ENCODE measurements at places on chromosomes 2 and 18.

DNA sequence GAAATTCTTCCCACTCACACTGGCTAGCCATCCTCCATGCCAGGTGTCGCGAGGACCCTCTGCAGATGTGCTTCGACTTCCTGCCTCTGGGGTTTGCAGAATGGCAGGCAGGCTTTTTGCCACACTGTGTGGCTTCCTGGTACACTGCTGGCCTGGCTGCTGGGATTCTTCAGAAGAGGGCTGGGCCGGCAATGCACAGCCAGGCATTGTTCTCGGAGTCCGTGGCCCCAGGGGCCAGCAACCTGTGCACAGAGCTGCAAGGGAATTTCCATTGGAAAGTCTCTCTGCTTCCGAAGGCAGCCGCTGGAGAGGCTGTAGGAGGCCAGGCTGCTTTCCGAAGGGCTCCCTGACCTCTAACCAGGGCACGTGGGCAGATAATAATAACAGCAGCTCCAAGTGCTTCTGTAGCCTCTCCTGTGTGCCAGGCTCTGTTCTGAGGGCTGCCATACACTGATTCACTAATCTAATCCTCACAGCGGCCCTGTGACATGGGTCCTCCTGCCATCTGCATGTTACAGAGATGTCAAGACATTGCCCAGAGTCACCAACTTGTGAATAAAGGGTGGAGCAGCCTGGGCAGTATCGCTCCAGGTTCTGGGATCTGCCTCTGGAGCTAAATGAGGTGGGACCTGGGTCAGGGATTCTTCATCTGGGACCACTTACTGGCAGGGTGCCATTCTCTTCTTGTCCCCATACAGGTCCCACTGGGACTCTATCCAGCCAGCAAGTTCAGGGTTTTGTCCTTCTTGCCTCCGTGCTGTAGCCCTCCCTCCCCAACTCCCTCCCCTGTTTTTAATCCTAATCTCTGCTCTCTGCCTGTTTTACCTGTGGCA is 5.0 kb downstream of the LDLRAD4 start:
- DNase-seq: no peak

- DNase-seq: no peak
These were observed 64.5 kb downstream of the LYPD1 start for GRCh38 chr2:132605236-132606180.

- no peak for DNase-seq
These were observed 74.2 kb downstream of the VIT start for GRCh38 chr2:36770542-36771287.

- no peak for DNase-seq
These were observed 9.4 kb upstream of the EPG5 start for GRCh38 chr18:45976566-45976965.

DNA sequence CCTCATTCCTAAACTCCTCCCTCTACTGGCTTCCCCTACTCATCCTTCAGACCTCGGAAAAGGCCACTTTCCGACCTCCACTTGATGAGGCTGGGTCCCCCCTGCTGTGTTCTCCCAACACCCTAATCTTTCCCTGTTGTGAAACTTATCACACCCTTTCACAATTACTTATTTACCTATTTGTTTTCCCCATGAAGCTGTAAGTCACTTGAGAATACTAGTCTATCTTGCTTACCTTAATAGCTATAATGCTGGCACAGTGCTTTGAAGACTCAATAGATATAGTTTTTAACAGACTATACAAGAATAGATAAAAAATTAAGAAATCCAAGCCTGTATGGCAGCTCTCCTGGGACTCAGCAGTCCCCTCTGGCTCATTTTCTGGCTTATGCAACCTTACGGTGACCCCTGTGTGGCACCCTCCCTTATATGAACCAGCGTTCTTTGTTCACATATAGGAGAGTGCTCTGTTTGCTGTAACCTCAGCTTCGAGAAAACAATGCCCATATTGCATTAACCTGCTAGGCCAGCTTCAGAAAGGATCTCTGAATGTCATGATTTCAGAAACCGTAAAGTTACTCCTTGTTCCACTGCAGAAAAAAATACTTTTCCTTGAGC is 220.4 kb upstream of the PKDCC start:
- DNase-seq: no peak

- DNase-seq: no peak
These were observed 200.3 kb downstream of the PRKCE start for GRCh38 chr2:45851576-45852304.

DNA sequence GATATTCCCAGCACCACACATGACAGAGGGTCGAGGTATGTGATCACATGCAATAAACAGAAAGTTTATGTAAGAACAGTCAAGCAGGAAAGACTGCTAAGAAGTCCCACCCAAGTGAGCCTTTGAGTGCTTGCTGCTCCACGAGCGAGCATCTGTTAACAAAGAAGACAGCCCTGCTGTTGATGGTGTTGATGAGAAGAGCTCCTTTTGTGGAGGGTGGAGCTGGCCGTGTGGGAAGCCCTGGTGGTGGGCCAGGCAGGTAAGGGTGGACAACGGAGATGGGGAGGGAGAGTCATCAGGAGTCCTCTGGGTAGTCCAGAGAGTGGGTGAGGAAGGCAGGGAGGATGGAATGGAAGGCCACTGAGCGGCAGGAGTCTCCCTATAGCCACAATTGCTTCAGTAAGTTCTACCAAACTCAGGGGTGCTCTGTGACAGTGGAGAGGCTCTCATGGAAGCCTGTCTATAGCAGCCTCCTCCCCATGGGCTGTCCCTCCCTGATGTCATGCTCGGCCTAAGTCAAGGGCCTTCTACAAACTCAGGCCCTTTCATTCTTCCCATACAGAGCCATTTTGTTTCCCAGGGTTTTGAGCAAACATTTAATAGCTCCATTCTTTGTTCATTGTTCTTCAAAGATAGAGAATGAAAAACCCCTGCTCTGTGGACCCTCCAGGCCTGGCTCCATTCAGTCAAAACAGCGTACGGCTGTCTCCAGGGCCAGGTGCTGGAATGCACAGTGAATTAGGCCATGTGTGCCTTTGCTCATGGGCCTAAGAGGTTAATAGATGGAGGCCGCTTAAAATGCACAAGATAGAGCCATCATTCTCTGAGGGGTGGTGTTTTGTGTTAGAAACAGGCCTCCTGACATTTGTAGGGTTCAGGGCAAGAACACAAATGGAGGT is 494.2 kb upstream of the RAB6C start:
- DNase-seq: no peak

DNA sequence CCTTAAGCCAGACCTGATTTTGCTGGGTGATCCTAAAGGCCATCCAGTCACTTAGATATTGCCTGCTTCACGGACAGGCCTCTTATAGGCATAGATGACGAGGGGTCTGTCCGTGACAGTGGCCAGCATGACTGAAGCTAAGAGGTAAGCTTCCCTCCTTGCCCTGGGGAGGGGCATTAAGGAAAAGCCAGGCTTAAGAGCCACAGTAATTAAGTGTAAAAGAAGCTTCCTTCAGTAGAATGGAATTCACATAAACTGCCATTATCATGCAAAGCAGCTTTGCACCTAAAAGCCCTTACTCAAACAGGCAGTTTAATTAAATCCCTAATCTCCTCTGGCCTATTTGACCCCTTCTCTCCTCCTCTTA is 99.4 kb upstream of the PKDCC start:
- no peak for DNase-seq

DNA sequence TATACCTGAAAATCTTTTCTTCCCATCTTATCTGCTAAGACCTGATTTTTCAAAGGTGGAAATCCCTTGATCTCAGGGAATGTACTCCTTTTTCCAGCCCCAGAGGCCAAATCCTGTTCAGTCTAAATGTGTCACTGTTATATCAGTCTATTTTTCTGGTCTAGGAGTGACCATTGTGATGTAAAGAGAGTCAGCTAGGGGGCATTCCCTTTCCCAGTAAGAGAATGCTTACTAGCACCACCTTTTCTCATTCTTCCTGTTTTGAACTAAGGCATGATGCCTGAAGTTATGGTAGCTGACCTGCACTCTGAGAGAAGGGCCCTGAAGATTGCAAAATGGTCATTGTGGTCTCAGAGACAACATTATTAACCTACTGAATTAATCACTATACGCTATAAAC is 124.1 kb upstream of the XIRP2 start:
- no peak for DNase-seq

DNA sequence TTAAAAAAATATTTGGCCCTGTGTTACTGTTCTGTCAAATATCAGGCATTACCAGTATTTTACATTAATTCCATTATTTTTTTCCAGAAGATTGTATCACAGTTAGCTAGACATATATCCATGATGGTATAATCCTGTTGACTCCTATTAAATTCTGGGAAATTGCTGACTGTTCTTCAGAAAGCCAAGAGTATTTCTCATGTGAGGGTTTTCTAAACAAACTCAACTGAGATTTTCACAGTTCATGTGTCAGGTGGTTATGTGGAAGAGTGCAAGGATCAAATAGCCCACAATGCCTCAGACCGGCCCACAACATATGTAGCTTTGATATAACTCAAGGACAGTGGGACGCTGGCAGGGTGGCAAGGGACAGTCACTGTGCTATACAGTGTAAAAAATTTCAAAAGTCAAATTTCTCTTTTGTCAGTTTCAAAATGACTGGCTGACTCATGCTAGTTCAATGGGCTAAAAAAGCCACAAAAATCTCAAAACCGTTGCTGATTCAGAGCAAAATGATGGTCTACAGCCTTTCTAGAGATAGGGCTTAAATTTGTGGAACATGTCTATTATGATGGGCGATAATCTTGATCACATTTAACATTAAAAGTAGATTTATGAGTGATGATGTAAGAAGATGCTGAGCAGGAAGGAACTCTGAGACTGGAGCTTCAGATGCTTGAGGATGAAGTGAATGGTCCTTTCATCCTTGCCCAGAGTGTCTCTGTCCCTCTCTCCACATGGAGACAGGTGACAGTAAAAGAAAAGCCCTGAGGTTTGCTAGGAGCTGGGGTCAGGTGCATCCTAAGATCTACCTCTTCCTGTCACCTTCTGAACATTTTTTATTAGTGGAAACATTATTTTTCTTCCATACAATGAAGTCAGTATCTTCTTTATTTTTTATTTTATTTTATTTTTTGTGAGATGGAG is 175.8 kb upstream of the PIEZO2 start:
- DNase-seq: no peak

DNA sequence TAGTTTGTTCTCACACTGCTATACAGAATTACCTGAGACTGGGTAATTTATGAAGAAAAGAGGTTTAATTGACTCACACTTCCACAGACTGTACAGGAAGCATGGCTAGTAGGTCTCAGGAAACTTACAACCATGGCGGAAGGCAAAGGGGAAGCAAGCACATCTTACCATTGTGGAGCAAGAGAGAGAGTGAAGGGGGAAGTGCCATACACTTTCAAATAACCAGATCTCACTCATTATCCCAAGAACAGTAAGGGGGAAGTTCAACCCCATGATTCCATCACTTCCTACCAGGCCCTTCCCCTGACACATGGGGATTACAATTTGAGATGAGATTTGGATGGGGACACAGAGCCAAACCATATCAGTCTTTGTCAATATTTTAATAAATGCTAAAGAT is 5.0 kb upstream of the CRYGB start:
- no peak for DNase-seq

GRCh38 chr18:48026216-48026615 is 95.8 kb upstream of the SMAD2 start:
- no peak for DNase-seq

GRCh38 chr2:112646102-112646719 is 472 bp downstream of the SLC20A1 start:
- DNase-seq: no peak

DNA sequence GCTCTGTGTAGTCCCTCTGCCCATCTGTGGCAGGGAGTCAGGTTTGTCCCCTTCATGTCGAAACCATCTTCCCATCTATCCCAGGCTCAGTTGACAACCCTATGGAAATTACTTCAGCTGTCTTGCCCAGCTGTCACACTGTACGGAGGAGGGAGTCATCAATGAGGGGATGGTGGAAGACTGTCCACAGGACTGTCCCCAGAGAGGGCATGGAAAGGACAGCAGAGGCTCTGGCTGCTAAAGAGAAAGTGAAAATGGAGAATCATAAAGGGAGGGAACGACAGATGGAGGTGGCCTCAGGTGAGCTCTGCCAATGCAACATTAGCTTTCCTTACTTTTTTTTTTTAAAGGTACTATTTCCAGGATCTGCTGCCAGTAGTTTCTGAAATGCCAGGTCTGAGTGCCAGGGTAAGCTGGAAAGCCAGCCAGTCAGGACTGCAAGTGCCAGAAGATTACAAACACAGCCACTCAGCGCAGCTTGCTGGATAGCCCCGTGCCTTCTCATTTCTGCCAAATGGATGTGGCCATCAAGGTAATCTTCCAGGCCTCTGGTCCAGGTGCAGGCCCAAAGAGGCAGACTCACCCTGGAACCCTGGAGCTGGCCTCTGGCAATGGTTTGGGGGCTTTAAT is 192.8 kb downstream of the AGPS start:
- DNase-seq: no peak

DNA sequence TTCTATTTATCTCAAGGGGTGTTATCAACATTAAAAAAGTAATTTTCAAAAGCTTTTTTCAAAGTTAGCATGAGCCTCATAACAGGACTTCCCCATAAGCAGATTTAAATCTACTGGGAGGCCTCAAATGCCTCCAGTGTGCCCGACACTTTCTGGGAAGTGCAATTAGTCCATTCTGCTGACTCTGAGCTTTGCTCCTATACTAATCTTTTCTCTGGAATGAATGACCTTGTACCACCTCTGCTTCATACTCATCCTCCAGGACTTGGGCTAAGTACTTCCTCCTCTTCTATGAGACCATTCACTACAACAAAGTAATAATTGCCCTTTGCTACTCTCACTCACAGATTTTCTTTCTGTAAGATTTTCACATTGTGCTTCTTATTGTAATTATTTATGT is 111.1 kb downstream of the RIT2 start:
- DNase-seq: no peak
